ENCODE measurements at places on chromosomes 3 and 15.

GRCh38 chr15:81216422-81216821 lies 19.7 kb downstream of the IL16 start:
- no peak for DNase-seq

GRCh38 chr3:172982736-172983364 lies 158.2 kb downstream of the SPATA16 start:
- no peak for DNase-seq

DNA sequence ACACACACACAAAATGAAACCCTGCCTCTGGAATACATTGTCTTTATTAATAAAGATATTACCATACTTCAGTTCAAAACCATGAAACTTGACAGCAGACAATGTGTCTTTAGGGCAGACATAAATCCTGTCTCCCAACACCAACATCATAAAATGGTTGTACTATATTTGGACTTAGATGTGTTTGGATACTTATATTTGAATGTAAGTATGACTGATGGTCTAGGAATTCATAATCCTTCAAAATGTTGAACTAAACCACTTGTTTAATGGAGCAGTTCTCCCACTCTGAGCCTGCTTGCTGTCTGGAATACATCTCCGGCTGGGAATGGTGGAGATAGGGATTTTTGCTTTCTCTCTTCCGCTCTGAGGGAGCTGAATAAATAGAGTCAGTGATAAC lies 10.6 kb downstream of the FBN1 start:
- no peak for DNase-seq

GRCh38 chr3:20324664-20325478 lies 138.9 kb upstream of the SGO1 start:
- DNase-seq = peak; percentile 15

GRCh38 chr3:129502641-129503408 lies 25.6 kb upstream of the RHO start:
- no peak for DNase-seq

DNA sequence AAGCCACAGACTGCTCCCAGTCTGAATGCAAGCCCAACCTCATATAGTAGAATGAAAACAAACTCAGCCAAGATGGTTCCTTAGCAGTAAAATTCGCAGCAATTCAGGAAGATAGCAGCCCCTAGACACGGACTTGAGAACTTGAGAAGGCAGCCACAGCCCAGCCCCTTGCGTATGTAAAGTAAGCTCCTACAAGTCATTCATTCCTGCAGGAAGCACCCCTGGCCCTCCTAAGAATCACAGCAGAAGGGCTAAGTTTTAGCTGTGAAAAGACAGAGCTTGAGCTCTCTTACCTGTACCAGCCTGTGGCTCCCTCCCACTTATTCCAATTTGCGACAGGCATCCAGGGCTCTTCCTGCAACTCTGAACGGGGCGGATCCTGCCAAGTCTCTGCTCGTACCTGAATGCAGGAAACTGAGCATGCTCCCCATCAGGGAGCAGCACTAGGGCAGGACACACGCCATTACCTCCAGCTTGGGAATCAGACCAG lies 136.4 kb downstream of the MAGI1 start:
- no peak for DNase-seq

- no peak for DNase-seq
Observed at GRCh38 chr3:49422379-49423248, at the start of gene AMT. Gene AMT (minus strand): TSS chr3:49422473. CDS start chr3:49422450, 23 bp downstream.

- no peak for DNase-seq
Observed at GRCh38 chr3:16673530-16673929, 68.3 kb upstream of the DAZL start.

DNA sequence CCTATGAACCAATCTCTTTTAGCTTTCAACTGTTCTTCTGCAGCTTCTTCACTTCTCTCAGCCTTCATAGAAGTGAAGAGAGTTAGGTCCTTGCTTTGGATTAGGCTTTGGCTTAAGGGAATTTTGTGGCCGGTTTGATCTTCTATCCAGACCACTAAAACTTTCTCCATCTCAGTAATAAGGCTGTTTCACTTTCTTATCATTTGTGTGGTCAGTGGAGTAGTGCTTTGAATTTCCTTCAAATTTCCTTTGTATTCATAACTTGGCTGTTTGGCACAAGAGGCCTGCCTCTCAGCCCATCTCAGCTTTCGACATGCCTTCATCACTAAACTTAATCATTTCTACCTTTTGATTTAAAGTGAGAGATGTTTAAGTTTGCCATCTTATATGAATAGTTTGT lies 21.7 kb downstream of the DZIP1L start:
- DNase-seq = no peak

- DNase-seq = peak; percentile 19
Observed at GRCh38 chr3:171173736-171174135, 147.2 kb upstream of the SLC2A2 start.

GRCh38 chr3:143031327-143031726 lies 30.0 kb downstream of the U2SURP start:
- no peak for DNase-seq

- DNase-seq = no peak
Observed at GRCh38 chr15:32840507-32841245, 122.9 kb downstream of the GREM1 start.

All from GM20000 (cell line).